Lower lobe of right lung (tissue), 2 donors: ENCODE measurements at places on chromosomes 5 and 9. TPM values are rescaled to one million over a fixed set of nuclear protein-coding genes. Genes with fewer than 3 reads are reported as not detected.

NAIF1 gene
- 11.3 TPM for total RNA-seq

FBLL1 gene
- total RNA-seq = not detected

SLC36A2 gene
- total RNA-seq = not detected

DRD1 gene
- 0.62 TPM for total RNA-seq

ADAMTS2 gene
- total RNA-seq = 13.0 TPM

IRX2 gene
- 52.1 TPM for total RNA-seq

RASA1 gene
- total RNA-seq = 32.6 TPM

THBS4 gene
- 2.9 TPM for total RNA-seq

SV2C gene
- 0.32 TPM for total RNA-seq

PCDHGA7 gene
- total RNA-seq = 1.9 TPM

- no peak for DNase-seq
Observed at GRCh38 chr9:18371621-18372020, 102.3 kb upstream of the ADAMTSL1 start.

DNA sequence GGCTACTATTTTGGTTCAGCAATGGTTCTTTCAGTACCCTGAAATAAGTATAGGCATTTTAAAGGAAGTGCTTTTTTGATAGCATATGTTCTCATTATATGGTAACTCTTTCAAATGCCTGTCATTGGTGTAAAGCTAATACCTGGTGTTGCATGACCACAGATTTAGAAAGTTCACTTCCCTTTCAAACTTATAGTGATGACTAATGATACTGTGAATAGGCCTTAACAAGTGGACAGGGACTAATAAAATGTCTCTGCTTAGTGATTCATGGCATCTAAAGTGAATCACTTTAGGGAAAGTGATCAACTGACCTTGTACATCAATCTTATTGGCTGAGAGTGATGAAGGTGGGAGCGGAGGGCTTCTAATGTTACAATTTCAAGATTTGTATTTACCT lies 21.6 kb downstream of the MRPL22 start:
- DNase-seq = no peak

GRCh38 chr5:139391570-139392323 lies 2.0 kb upstream of the MZB1 start:
- DNase-seq = no peak

- no peak for DNase-seq
Observed at GRCh38 chr9:115877852-115878438, 275.6 kb upstream of the PAPPA start.

GRCh38 chr5:106481374-106481773 lies 1189.4 kb downstream of the EFNA5 start:
- no peak for DNase-seq

DNA sequence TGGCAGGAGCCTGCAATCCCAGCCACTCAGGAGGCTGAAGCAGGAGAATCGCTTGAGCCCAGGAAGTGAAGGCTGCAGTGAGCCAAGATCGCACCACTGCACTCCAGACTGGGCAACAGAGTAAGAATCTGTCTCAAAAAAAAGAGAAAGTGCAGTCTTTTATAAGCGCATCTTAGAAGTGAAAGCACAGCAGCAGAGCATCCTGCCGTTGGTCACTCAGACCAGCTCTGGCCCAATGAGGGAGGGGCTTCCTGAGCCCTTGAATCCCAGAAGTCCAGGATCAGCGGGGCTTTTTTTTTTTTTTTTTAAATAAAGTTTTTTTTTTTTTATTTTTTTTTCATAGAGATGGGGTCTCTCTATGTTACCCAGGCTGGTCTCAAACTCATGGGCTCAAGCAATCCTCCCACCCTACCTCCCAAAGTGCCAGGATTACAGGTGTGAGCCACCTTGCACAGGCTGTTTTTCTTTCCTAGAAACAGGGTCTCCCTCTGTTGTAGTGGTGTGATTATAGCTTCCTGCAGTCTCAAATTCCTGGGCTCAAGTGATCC lies 42.3 kb downstream of the NAIF1 start:
- DNase-seq = no peak

DNA sequence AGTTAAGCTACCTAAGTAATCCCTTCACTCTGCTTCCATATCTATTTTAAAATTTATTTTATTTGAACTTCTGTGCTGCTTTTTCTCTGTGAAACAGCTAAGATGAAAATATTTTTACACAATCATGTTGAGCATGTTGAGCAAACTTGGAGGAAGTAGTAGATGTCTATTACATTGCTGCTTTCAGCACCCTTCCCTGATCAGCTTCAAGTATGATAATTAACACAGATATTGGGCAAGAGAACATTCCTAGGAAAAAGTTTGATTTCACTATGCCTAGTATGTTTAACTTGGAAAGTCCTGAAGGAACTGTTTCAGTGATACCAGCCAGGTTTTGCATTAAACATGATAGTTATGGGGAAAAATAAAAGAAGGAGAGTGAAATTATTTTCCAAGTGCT lies 283.6 kb downstream of the ELAVL2 start:
- no peak for DNase-seq

DNA sequence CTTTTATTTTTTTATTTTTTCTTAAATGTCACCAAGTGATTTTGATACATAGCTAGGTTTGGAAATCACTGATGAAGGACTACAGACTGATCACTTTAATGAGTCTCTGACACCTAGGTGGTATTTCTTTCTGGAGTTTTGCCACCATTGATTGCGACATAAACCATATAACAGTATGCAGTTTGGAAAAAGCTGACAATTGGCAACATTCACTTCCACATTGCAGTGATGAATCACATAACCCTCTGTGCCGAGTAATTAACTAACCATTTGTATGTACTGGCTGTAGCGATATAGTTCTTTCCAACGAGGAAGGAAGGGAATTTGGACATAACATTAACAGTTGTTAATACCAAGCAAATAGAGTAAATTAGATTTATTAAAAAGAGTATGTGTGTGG lies 222.9 kb upstream of the EFNA5 start:
- DNase-seq = no peak

GRCh38 chr9:74817816-74818215 lies 69.9 kb downstream of the TRPM6 start:
- no peak for DNase-seq

GRCh38 chr5:6584101-6584645 lies 48.7 kb downstream of the NSUN2 start:
- DNase-seq = no peak

DNA sequence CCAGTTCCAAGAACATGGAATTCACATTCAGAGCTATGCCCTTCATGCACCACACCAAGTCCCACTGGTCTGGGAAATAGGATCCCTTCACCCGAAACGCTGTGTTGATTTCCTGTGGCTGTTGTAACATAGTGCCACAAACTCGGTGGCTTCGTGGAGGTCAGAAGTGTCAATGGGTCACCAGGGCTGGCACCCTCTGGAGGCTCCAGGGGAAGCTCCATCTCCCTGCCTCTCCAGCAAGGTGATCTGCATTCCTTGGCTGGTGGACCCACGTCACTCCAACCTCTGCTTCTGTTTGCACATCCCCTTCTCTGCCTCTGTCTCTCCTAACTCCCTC lies 28.9 kb upstream of the ALDH1B1 start:
- DNase-seq = no peak

DNA sequence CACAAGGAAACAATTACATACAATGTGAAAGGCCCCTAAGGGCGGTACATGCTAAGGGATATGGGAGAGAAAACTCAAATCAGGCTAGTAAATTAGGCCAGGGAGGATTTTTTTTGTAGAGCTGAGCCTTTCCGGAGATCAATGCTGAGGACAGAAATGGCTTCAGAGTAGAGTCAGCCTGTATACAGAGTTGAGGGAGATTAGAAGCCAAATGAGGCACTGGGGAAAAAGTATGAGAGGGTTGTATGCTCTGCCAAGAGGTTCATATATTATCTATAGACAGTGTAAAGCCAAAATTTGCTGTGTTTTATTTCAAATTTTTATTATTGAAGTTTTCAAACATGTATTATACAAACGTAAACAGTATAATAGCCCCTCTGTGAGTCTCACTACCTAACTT lies 103.1 kb downstream of the BNC2 start:
- no peak for DNase-seq

DNA sequence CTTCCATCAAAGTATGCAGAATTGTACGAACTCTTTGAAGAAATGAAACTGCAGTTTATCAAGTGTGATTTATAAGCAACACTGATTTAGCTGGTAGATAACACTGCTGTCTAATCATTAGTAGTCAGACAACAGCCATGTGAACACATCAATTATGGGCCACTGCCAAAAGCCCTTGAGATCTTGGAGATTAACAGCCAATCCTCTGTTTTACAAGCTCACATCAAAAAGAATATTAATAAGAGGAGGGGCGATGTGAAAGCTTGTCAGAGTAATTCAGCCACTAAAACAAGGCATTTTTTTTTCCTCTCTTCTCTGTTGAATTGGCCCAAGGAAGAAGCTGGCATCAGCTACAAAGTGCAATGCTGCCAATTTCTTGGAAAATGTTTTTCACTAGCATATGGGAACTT lies 28.1 kb downstream of the ZNF608 start:
- no peak for DNase-seq
